GF-D8 (cell line): ENCODE measurements at places on chromosomes 3 and 15.

DNA sequence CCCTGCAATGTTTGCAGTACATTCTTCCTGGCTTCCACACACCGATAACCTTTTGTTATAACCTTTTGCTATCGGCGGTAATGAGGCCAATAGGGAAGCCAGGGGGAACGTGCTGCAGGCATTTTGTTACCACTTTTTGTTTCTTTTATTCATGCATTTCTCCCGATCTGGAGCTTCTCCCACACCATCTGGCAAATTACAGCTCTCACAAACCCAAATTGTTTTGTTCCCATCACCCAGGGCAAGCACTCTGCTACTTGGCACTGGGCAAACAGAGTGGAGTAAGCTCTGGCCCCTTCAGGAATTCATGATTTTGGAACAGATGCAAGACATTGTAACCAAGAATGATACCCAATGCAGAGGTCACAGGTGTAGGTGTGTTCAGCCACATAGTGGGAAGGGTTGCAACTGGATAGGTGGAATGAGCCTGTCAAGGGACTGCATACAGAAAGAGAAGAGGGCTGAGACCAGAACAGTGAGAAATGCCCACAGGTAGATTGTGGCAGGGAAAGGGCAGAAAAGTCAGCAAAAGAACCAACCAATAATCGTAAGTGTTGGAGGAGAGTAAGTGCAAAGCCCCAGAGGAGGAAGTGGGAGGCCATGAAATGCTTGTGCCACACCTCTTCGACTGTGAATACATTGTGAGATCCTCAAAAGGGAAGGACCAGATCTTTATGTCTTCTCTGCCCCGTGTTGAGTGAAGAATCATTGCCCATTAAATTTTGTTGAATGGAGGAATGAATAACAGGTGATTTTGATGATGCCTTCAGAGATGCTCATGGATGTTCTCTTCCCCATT lies 45.8 kb downstream of the PARP15 start:
- no peak for DNase-seq

GRCh38 chr3:129345971-129346370 lies 67.3 kb downstream of the HMCES start:
- no peak for DNase-seq

DNA sequence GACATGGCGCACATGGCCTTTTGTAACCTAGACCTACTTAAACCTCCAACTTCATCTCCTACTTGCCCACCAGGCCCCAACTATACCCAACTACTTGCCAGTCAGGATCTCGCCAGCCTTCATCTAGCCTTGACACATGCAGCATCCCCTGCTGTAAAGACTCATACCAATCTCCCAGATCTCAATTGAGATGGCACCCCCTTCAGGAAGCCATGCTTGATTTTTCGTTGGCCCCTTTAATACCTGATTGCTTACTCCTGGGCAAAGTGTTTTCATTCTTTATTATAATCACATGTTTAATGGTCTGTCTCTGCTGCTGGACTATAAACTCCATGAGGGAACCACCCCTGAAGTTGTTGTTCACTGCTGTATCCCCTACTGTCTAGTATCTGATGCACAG lies 150.8 kb downstream of the SOX2 start:
- DNase-seq, result no peak

DNA sequence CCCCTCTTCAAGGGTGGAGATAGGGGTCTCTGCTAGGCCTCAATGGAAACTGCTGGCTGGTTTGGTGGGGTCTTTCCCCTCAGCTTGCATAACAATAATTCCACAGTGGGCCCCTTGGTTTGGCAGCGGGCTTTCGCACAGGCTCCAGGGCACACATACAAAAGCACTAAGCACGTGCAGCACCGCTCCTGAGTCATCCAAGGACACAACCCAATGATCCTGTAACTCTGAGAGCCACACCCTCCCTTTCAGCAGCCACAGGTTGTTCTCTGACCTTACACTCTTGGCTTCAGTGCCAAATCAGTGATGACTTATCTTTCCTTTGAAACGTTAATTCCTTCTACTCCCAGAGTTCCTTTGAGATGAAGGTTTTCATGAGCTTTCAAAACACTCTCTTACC lies 41.7 kb downstream of the DAPK2 start:
- DNase-seq, result no peak

GRCh38 chr3:189652042-189652441 lies 20.9 kb downstream of the TP63 start:
- no peak for DNase-seq

GRCh38 chr3:42635111-42635510 lies 18.4 kb upstream of the ZBTB47 start:
- DNase-seq, result no peak

- DNase-seq, result no peak
Observed at GRCh38 chr3:46272028-46272451, 29.8 kb downstream of the CCR3 start.

- no peak for DNase-seq
Observed at GRCh38 chr15:40280260-40281056, 2.4 kb downstream of the ANKRD63 start.

- DNase-seq, result no peak
Observed at GRCh38 chr15:100861511-100861991, 18.1 kb upstream of the ALDH1A3 start.

- no peak for DNase-seq
Observed at GRCh38 chr3:65521032-65521431, 517.7 kb downstream of the MAGI1 start.

DNA sequence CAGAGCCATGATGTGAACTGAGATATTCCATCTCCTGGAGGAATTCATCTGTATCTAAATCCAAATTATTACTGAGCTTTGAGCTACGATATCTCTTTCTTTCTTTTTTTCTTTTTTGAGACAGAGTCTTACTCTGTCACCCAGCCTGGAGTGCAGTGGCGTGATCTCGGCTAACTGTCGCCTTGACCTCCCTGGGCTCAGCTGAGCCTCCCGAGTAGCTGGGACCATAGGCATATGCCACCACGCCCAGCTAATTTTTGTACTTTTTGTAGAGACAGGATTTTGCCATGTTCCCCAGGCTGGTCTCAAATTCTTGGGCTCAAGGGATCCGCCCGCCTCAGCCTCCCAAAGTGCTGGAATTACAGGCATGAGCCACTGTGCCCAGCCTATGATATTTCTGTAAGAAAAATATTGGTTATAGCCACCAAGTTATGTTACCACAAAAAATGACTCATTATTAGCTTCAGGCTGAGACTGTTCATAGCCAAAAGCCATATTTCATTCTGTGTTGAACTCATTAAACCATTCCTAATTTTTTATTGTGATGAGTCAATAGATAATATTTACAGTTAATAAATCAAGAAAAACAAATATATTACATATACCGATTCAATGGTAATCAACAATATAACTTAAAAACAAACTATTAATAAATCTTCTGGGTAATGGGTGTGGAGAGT lies 27.1 kb upstream of the SLC30A4 start:
- no peak for DNase-seq

GRCh38 chr3:22922317-22922716 lies 280.8 kb upstream of the UBE2E2 start:
- no peak for DNase-seq

DNA sequence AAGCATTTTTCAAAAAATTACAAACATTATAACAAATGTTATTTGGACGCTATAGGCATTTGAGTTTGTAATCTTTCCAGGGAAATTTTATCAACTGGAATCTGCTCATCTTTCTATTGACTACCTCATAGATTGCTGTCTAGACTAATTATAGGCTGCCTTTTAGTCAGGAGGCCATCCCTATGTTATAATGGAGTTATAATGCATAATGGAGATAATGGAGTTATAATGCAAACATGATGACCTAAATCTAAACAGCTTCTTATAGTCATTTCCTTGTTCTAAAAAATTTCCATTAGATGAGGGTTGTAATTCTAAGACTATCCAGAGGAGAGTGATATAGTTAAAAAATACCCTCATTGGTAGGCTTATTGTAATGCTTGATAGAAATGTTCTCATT lies 226.4 kb downstream of the SI start:
- DNase-seq, result no peak

- no peak for DNase-seq
Observed at GRCh38 chr3:170189398-170190256, 8.1 kb upstream of the PHC3 start.

DNA sequence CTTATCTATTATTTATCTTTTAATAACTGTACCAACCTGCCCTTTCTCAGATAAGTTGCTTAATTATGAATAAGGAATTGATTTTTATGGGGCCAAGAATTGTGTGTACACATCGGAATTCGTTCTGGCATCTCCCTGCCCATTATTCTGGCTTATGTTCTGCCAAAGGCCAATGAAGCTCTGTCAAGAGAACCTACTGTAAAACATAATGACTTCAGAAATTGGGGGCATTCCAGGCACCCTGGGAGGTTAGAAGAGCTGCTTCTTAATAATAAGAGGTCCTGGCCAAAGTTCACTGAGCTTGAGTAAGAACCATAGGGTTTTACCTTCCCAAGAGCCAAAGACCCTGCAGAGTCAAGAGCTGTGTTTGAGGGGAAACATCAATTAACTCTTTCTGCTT lies 261.7 kb downstream of the SLC9A9 start:
- DNase-seq, result no peak

DNA sequence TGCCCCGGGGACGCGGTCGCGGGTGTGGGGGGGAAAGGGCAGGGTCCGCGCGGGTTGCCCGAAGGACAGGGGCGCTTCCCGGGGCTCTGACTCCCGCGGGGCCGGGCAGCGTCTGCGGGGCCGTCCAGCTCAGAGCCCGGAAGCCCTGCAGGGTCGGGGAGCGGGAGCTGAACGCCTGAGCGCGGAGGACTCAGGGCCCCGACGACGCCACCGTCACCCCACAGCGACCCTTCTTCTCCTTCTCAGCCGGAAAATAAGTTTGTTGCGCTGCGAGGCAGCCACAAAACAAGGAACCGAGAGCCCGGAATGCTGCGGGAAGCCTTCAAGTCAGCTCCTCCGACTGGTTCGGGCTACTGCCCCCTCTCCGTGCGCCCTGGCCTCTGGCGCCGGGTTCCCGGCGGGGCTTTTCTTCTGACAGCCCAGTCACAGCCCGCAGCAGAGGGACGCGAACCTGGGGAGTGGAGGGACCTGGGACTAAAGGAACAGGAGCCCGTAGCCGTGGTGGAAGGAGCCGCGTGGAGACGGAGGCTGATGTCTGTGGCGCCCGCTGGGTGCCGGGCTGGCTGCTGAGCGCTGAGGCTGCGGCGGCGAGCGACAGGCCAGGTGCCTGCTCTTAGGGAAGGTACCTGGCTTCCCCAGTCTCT lies 484 bp downstream of the CNTN4 start:
- DNase-seq, result no peak

DNA sequence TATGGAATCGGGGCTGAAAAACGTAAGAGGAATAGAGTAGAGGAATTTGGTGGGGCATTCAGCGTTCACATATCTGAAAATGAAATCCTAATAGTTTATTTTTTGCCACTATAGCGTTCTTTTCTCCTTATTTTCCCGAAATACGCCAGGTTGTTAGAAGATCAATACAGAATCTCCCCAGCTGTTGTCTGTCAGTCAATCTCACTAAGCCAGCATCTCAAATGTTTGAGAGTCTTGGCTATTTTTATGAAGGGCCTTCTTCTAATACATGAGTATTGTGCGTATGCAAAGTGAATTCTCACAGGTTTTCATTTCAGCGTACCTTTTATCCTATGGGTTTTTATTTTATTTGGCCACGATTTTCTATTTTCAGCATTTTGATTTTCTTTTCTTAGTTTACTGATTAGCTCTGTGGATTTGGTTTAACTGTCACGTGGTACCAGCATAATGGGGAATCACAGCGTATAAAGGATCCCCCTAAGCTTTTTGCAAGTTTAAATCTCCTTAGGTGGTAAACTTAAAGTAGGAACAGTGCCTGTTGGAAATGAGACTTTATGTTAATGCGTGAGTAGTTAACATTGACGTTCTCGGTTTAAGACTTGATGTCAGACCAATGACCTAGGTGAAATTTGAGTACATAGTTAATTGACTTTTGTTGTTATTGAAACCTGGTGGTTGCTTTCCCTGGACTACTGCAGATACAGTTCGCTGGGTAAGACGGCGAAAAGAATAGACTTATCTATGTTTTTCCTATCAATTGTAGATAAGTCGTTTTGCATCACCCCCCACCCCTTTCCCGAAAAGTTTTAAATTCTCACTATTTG lies 1.3 kb downstream of the FXR1 start:
- no peak for DNase-seq

DNA sequence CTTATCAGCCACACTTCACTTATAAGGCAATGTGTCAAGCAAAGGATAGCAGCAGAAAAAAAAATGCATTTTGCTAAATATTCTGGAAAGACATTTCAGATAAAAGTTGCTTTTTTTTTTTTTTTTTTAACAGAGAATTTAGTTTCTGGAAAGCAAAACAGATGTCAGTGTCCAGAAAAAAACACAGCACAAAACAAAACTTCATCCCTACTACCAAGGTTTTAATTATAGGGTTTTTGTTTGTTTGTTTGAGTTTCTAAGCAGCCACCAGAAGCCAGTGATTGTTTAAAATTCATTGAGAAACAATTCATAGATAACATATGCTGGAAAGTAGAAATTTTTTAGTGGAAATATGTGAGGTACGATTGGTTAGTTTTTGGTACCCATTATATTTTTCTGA lies 1202.7 kb downstream of the OTOL1 start:
- DNase-seq, result no peak
